ENCODE measurements at places on chromosomes 7 and 10.

DNA sequence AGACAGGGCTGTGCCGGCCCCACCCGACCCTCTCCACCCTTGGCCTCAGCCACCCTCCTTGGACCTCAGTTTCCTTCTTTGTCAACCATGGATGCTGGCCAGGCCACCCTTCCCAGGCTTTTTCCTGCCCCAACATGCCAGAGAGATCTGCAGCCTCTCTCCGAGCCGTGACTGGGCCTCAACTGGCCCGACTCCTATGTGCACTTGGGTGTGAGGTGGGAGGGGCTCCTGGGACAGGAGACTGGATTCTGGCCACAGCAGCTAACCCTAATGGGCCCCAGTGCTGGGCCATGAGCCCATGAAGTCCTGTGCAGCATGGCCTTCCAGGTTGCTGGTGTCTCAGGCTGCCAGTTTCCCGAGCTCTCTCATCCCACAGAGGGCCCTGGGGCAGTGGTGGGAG, 47.7 kb upstream of the PCBD1 start:
- DNase-seq: no peak

- no peak for DNase-seq
Observed at GRCh38 chr10:112973046-112973445, 23.0 kb downstream of the TCF7L2 start.

DNA sequence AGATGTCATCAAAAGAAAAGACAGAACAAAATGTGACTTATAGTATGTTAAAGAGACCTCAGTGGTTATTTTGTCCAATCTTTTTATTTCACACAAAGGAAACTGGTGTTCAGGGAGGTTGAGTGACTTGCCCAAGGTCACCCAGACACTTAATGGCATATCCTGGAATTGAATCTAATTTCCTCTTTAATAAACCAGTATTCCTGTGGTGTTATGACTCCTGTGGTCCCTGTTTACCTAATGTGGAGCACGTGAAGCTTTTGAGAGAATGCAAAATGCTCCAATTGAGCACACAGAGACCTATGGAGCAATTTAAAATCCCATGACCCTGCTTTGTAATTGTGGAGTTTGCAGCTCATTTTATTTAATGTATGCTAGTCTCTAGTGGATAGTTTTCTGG, 251.9 kb downstream of the REEP3 start:
- DNase-seq: no peak

- DNase-seq: no peak
Observed at GRCh38 chr7:30648744-30649540, 33.3 kb downstream of the CRHR2 start.

DNA sequence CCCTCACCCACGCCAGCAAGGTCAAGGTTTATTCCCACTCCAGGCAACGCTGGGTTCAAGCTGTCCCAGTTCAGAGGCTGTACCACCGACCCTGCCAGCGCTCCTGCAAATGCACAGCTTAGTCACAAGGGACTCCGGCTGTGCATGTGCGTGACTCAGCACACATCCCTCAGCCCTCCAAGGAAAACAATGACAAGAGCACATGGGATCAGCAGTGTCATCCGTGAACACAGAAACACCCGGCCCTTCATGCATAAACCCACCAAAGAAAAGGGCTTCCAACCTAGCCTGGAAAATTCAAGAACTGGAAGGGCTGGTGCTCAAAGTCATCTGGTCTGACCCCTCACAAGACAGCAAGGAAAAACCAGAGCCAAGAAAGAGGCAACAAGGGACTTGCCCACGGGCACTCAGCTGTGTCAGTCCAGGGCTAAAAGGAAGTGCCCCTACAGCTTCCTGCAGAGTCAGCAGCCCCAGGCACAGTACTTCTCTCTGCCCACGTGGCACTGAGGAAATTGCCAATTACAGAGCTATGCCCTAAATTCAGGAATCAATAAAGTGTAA, 106.1 kb downstream of the KCNMA1 start:
- no peak for DNase-seq

DNA sequence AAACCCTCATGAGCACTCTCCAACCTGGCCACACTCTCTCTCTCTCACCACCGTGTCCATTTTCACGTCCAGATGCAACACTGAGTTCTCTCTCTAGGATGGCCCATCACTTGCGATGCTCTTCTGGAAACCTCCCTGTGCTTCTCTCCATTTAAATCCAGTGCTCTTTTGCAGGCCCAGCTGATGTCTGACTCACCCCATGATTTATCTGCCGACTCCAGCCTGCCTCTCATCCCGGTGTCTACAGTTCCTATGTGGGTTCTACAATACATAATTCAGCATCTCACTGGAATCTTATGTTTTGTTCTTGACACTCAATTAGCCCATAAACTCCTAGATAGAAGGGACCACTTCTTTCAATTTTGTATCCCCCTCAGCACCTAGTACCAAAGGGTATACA, 5.0 kb downstream of the TPK1 start:
- no peak for DNase-seq

DNA sequence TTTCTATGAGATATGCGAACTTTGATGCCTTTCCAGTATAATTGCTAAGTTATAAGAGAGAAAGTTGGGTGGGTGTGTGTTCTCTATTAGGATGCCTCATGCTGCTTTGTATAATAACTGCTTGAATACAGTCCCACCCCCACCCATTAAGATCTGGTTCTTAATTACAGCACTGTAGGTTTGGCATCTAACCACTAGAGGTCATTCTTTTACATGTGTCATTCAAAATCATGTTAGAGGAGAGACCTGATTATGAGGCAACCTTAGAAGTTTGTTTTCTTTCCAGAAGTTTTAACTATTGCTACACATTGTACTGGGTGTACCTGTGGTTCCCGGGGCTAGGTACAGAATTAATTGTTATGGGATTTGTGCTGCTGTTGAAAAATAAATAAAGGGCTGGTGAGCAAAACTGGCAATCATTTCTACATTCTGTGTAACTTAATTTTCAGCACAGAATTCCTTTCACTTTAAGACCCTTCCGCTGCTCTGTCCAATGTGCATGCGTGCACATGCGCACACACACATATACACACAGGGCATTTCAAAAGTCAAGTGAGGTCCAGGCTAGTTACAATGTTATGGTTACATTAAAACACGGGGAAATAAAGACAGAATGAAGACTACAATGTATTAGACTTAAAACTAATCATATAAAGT, 1156.3 kb downstream of the SORCS3 start:
- no peak for DNase-seq

GRCh38 chr7:23524473-23524872, 7.3 kb downstream of the TRA2A start:
- no peak for DNase-seq

- DNase-seq: no peak
Observed at GRCh38 chr10:131500181-131500580, 188.7 kb upstream of the TCERG1L start.

- DNase-seq: no peak
Observed at GRCh38 chr10:68105820-68106219, 3.5 kb upstream of the MYPN start.

Measured in stimulated activated CD4-positive, alpha-beta T cell treated with anti-CD3 and anti-CD28 coated beads, Interleukin-1b, Interleukin-23, amount 100 ng/mL, for 1 hour (primary cell).